Anterior cingulate cortex (tissue), 58 donors: ENCODE measurements at places on chromosomes 1 and 21.

- no peak for DNase-seq
Measured at GRCh38 chr1:7432102-7432899, 338.8 kb upstream of the VAMP3 start.

DNA sequence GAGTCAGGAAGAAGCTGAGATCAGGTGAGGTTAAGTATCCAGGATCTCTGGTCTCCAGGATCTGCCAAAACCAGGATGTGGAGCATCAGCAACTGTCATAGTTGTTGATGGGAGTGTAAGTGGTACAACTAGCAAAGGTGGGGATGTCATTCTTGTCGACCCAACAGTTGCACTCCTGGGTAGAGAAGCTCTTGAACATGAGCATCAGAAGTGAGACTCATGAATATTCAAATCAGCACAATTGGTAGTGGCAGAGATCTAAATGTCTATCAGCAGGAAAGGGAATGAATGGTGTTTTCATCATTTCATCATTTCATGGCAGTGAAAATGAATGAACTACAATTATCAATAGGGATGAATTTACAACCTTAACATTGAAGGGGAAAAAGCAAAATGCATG, 4.2 kb upstream of the LAD1 start:
- no peak for DNase-seq

GRCh38 chr1:99814373-99814900, 35.7 kb upstream of the AGL start:
- DNase-seq: no peak

GRCh38 chr21:18424276-18424675, 20.7 kb upstream of the TMPRSS15 start:
- DNase-seq: no peak

DNA sequence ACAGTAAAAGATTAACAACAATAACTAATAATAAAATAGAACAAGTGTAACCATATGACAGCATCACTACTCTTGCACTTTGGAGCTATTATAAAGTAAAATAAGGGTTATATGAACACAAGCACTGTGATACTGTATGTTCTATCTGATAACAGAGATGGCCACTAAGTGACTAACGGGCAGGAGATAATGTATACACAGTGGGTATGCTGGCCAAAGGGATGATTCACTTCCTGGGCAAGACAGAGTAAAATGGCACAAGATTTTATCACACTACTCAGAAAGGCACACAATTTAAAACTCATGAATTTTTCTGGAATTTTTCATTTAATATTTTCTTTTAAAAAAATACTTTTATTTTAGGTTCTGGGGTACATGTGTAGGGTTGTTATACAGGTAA, 12.3 kb downstream of the SLC9C2 start:
- no peak for DNase-seq

DNA sequence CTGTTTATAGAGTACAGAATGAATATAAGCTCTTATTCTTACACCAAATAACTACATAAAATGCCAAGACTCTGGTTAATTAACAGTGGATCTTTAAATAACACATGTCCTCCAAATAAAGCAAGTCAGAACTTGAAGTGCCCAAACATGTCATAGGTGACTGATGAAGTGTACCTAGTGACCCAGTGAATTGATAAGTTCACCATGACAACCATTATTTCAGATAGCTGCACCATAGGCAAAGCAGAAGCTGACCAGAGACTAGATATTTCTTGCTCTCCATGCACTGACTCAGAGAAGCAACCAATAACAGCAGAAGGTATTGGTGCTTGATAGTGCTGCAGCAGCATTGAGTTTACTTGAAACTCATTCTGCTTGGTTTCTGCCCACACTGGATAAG, 192.1 kb downstream of the DUSP10 start:
- DNase-seq: no peak
